ENCODE measurements at places on chromosomes 6 and 20.

GRCh38 chr6:5339786-5340185, 78.5 kb downstream of the FARS2 start:
- DNase-seq, result no peak

GRCh38 chr6:113363866-113364265, 493.3 kb upstream of the MARCKS start:
- DNase-seq, result no peak

GRCh38 chr20:47152068-47152467, 204.4 kb downstream of the ZMYND8 start:
- DNase-seq, result no peak

DNA sequence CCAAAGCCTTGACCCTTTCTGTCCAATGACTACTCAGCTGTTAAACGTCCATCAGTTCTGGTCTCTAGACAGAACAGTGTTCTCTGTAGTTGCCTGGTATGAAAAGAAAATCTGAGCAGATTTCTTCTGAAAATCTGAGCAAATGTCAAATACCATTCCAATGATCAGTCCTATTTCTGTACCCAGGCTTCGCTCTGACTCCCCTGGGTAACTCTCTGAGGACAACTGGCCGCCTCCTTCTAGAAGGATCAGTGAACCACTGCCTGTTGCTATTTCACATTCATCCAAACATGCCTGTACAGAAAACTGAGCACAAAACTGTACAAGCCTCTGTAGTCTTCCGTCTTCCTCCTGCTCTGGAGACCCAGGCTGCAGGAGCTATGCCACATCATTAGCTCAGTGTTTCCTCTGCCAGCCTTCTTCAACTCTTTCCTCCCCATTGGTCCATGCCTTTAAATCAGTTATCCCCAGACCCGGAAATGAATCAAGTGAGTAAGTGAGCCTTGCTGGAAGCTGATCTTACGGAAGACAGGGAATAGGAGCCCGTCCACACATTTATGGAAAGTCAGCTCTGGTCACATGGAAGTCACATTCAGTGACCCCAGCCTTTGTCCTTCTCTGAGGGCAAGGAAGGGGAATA, 63.3 kb downstream of the DAAM2 start:
- no peak for DNase-seq

GRCh38 chr6:24016857-24017256, 109.2 kb upstream of the NRSN1 start:
- no peak for DNase-seq

- no peak for DNase-seq
Observed at GRCh38 chr6:11428895-11429294, 108.7 kb upstream of the TMEM170B start.

DNA sequence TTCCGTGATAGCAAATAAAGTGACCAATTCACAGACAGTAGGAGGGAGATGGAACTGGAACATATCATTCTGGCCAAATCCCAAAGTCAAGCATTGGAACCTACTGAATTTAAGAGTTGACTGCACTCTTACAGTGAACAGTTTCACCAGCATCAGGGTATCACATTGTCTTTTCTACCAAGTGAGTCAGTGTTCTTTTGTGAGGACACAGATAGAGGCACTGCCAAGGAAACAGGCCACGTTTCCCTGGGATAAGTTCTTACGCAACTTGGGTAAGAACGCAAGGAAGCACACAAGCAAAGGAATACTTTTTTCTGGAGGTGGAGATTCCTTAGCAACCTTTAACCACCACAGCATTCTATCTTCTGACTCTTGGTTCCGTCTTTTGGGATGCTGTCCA, 28.6 kb upstream of the ENPP5 start:
- DNase-seq, result no peak

- no peak for DNase-seq
Observed at GRCh38 chr6:141513830-141514229, 618.9 kb upstream of the GJE1 start.

- no peak for DNase-seq
Observed at GRCh38 chr20:38975539-38976120, 13.5 kb downstream of the DHX35 start.

- DNase-seq, result no peak
Observed at GRCh38 chr6:119201480-119201879, 123.0 kb upstream of the FAM184A start.

GRCh38 chr6:164700497-164700896, 608.9 kb downstream of the C6orf118 start:
- no peak for DNase-seq

GRCh38 chr20:17579369-17580039, 9.6 kb downstream of the DSTN start:
- no peak for DNase-seq

DNA sequence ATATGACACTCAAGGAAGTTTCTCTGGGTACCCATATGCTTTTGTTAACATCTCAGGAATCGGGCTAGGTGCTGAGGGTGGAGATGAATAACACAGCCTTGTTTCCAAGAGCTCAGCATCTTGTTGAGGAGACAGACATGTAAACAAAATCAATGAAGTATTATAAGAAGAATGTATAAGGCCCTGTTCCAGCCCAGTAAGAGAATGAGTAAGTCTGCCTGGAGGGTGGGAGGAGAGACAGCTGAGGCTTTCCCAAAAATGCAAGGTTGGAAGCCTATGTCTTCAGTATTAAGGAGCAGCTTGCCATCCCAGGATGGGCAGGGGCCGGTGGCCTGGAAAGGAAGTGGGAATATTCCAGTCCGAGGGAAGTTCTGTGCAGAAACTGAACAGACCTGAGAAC, 615.3 kb upstream of the BTBD3 start:
- no peak for DNase-seq

DNA sequence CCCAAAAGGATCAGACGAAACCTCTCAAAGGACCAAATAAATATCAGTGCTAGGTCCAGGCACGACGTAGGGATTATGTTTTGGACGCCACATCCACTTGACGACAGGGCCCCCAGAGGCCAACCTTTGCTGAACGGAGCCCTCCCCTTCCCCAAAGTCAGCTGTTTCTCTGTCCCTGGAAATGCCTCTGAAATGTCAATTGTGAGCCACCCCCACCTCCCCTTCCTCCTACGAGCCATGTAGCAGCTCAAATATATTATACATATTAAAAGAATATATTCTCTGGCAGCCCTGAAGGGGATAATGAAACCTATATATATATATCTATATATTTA, 39.6 kb upstream of the BLCAP start:
- DNase-seq, result no peak

- DNase-seq, result no peak
Observed at GRCh38 chr20:59604741-59605600, 631 bp downstream of the PHACTR3 start.

DNA sequence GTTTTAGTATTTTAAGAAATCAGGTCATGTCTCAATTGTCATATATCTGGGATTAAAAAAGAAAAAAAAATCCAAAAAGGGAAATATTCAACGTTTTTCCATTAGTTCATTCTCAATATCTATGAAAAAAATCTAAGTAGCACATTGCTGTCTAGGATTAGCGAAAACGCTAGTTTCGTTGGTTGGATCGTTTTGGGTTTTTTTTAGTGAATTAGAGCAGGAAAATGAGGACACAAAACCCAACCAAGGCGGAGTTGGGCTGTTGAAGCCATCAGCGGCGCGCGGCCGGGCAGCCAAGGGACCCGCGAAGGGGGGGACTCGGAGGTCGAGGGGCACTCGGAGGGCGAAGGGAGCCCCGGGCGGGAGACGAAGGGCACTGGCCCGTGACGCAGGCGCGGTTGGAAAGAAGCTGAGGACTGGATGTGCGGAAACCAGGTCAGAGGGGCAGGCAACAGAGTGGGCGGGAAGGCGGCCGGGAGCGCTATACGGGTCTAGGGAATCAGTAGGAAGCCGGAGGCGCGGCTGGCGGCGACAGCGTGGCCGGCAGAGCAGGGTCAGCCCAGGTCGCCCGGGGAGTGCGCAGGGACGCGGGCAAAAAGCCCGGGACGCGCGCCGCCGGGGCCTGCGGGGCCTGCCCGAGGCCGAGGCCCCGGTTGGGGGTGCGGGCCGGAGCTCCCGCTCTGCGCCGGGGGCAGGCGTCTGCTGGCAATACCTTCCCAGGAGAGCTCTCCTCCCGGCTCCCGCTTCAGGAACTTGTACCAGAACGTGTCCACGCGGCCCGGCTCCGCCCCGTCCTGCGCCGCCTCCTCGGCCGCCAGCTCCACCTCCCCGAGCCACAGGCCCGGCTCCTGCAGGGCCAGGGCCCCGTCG, 599 bp downstream of the EPM2A start:
- DNase-seq, result peak; percentile 59

GRCh38 chr20:10861619-10862018, 187.8 kb upstream of the JAG1 start:
- DNase-seq, result no peak

DNA sequence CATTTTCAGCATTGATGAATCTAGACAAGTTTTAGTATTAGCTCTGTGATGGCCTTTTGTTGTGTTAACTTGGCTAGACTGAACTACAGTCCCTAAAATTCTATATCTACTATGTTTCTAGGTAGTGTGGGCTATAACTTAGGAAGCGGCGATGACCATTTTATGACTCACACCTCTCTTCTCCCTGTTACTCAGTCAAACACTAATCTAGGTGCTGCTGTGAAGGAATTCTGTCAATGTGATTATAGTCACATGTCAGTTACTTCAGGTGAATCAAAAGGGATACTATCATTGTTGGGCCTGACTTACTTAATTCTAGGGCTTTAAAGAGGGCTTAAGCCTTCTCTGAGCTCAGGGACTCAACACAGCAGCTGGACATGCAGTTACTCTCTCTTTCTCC, 691.5 kb upstream of the MAP3K7 start:
- DNase-seq, result no peak

DNA sequence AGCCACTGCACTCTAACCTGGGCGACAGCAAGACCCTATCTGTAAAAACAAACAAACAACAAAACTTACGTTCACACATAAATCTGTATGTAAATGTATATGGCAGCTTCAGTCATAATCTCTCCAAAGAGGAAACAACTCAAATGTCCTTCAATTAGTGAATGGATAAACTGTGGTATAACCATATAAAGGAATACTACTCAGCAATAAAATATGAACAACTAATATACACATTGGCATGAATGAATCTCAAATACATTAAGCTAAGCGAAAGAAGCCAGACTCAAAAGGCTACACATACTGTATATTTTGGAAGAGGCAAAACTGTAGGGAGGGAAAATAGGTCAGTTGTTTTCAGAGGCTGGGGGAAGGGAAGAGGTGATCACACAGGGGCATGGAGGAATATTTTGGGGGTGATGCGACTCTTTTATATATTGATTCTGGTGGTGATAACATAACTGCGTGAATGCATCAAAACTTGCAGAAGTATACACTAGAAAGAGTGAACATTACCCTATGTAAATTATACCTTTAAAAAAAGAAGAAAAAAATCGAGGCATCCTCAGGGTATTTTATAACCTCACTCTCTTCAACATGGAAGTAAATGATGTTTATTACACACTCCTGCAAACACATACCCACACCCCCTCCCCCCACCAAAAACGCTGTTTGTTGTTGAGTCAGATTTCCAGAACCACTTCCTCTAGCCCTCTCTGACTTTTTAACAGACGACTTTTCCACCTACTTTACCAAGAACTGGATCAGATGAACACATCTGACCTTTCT, 115.2 kb upstream of the RNF24 start:
- DNase-seq, result peak; percentile 39

- DNase-seq, result no peak
Observed at GRCh38 chr6:16257999-16258708, 19.8 kb downstream of the GMPR start.

DNA sequence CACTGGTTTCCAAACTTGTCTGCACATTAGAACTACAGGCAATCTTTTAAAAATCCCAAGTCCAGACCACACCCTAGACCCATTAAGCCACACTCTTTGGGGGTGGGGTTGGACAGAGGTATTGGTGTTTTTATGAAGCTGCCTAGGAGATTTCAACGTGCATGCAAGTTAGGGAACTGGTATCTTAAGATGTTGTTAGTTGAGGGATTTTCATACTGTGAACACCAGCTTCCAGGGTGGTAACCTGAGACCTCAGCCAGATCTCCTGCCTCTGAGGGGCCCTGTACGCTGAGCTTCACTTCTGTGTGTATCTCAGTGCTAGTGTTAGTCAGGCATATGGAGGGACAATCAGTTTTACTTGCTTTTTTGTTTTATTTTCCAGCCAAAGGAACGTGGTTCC, 138.0 kb downstream of the UTRN start:
- DNase-seq, result no peak

- DNase-seq, result no peak
Observed at GRCh38 chr6:87396595-87397392, 11.0 kb upstream of the CFAP206 start.

DNA sequence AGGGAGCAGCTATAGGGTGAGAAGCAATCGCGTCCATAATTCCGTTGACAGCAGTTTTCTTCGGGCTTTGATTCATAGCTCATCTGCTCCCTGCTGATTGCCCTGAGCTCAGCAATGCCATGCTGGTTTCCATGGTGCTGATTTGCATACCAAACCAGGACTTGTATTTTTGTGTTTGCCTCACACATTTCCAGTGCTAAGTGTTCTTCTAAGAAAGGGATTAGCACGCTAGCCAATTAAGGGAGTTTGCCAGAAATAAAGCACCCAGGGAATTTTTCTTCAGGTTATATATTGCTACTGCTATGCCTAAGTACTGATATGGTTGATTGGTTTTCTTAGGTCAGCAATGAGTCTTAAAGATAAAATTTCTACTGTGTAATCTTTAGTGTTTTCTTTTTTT, 177.6 kb downstream of the PLCB1 start:
- no peak for DNase-seq

DNA sequence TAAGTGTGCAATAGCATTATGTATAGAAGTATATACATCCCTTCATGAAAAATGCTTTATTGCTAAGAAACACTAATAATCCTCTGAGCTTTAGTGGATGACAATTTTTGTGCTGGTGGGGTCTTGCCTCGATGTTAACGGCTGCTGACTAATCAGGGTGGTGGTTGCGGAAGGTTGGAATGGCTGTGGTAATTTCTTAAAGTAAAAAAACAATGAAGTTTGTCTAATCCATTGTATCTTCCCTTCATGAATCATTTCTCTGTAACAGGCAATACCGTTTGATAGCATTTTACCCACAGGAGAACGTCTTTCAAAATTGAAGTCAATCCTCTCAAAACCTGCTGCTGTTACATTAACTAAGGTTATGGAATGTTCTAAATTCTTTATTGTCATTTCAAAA, 816.5 kb upstream of the GJE1 start:
- DNase-seq, result no peak

DNA sequence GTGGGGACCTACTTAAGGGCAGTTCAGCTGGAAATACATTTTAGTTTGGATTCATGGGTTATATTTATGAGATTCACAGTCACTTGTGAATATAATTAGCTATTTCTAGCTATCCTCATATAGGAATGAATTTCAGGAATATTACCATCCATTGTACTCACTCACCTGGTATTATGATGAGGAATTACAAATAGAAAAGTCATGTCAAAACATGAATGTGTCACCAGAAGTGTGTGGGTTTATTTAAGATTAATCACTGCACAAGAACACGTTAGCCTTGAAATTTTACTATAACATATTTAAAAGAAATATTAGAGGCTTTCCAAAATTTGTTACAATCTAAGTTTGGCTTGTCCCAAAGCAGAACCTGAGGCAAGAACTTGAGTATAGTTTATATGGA, 510.5 kb downstream of the PHF3 start:
- DNase-seq, result no peak

Data from stimulated activated CD4-positive, alpha-beta T cell treated with anti-CD3 and anti-CD28 coated beads, Interleukin-1b, Interleukin-23, amount 100 ng/mL, for 4 hours (primary cell).